ENCODE measurements at places on chromosomes 1 and 21.
A peak's percentile ranks its signal among the peaks of the same experiment; 100 is the strongest.

- no peak for DNase-seq
These were observed 1.9 kb downstream of the WDR26 start for GRCh38 chr1:224432672-224433040.

GRCh38 chr1:198606020-198606438, 32.8 kb upstream of the PTPRC start:
- peak; percentile 8 for DNase-seq

GRCh38 chr1:113226148-113226547, 153.2 kb downstream of the LRIG2 start:
- no peak for DNase-seq

DNA sequence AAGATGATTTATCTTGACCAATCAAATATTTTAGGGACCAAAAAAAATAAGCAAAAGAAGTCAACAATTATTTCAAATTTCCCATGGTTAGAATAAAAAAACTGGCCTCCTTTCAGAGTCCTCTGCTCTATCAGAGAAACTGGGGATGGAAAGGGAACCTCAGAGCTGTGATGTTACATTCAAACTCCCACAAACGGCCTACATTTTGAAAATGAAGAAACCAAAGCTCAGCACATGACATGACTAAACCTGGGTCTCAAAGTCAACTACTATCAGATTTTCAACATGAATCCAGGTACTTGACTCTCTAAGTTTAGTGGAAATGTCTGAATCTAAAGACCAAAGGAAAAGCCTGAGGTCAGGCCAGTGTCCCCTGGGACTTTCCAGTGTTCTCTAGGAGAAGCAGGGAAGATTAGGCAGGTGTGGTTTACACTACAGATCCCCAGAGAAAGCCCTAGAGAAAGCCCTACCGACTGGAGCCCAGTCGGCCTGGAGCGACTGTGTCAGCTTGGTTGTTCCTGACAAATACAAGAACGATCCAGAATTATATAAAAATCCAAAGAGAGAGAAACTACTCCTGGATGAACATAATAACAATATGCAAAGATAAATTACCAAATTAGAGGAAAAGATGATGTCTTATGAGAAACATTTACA, 24.8 kb downstream of the JAK1 start:
- no peak for DNase-seq

- no peak for DNase-seq
These were observed 43.1 kb upstream of the EXOSC10 start for GRCh38 chr1:11142618-11143391.

- no peak for DNase-seq
These were observed 16.0 kb downstream of the DISC1 start for GRCh38 chr1:231642618-231643017.

DNA sequence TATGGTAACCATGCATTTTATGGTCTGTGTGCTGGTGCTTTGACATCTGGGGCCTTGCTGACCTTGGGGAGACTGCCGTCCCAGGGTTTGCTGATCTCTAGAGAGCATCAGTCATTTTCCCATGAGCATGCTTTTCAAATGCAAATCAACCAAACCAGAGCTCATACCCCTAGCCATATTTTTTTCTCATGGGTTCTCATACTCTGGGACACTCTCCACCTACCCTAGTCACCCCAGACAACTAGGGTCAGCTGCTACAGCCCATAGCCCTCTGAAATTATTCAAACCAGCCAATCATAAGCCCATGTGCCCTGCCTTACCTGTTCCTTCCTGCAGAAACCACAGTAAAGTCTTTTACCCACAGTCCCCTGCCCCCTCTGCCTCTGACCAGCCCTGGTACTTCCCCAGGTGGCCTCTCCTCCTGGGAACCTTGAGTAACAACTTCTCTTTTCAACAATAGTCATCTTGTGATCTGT, 132.0 kb downstream of the MAP3K21 start:
- DNase-seq: no peak

DNA sequence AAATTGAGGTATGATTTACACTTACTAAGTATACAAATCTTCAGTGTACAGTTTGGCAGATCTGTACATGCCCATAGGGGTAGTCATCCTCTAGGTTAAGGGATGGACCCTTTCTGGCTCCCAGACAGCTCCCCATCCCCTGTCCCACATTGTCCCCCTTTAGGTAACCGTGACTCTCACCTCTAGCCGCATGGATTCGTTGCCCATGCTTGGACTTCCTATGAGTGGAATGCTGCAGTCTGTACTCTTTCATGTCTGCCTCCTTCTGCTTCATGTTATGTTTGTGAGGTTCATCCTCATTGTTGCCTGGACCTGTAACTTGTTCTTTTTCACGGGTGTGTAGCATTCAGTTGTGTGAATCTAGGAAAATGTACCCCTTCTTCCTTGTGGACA, 20.3 kb downstream of the SLC37A1 start:
- DNase-seq: no peak

DNA sequence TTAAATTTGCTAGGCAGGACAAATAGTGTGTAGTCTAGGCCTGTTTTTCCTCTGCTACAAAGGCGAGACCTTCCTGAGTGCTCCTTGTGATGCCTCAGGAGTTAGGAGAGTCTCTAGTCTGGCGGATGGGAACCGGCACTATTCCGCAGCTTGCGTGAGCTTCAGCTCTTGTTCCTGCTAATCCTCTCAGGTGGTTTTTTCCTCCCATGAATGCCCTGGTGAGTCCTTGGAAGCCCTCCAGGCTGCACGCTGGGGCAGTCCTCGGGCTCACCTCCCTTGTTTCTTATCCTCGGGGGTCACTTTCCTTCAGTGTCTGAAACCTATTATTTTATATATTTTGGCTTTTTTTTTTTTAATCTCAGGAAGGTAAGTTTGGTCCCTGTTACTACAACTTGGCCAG, 28.2 kb downstream of the UTS2 start:
- no peak for DNase-seq

DNA sequence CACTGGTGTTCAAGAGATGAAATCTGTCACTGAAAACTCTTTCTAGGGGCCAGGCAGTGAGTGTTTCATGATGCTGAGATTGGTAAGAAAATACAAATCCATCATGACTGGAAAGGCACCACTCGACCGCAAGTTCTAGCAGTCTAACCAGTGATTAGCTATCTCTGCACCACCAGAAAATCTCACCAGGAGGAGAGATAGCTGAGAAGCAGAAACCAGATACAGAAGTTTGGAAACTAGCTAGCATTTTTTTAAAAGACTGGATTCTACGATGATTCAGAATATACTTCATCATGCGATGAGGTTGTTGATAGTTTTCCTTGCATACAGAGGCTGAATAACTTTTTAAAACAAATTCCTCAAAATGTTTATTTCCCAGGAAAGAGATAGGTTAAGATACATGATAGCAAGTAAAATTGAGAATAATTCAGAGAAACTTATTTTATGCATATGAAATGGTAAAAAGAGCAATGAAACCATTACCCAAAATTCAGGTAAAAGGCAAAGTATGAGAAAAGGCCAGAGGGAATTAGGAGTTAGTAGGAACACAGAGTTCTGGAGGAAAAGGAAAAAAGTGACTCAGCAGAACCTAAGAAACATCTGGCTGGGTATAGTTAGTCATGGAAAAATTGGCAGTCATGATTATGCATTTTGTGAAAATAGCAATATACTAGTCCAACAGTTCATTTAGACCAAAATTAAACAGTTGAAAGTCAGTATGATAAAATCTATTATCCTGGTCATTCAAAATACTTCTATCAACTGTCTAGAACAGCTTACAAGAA, 3.3 kb upstream of the F3 start:
- no peak for DNase-seq

DNA sequence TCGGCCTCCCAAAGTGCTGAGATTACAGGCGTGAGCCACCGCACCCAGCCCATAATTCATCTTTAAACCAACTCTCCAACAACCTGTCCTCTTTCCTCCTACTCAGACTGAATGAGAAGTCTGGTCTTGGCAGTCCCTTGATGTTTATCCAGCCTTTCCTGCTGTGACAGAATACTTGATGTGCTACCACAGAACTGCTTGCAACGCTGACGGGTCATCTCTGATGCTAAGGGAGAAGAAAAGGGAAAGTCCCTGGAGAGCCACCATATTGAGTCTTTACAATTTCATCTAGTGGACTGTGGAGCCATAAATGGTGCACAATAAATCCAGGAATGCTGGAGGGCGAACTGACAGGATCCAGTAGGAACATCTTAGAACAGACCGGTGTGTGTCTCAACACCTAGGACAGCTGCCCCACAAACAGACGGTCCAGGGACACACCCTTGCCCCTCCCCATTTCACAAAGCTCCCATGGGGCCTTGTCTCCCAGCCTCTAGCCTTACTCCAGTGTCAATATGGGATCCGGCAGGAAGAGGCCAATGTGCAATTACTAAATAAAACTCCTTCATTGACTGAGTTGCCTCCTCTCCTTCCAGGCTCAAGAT, 30.7 kb downstream of the JAK1 start:
- DNase-seq: no peak
